ENCODE measurements at places on chromosomes 2 and 18. TPM values are rescaled to one million over a fixed set of nuclear protein-coding genes. Genes with fewer than 3 reads are reported as not detected.

The C1D gene
- total RNA-seq = 20.7 TPM

The NDC80 gene
- 29.7 TPM for total RNA-seq

The C2orf78 gene
- total RNA-seq = not detected

The FSIP2 gene
- total RNA-seq = 8.4 TPM

The MIB1 gene
- 66.4 TPM for total RNA-seq

The SMPD4 gene
- 87.1 TPM for total RNA-seq

The UGT1A3 gene
- total RNA-seq = not detected

The ACMSD gene
- not detected for total RNA-seq

The CCDC141 gene
- 118 TPM for total RNA-seq

The RTKN gene
- total RNA-seq = 87.5 TPM

The FIGN gene
- total RNA-seq = 18.6 TPM

The TWIST2 gene
- total RNA-seq = 1.9 TPM

The DYNAP gene
- total RNA-seq = not detected

The RBM44 gene
- 1.2 TPM for total RNA-seq

The ANKRD30BL gene
- not detected for total RNA-seq

The IGFBP2 gene
- 80.8 TPM for total RNA-seq

The KCNF1 gene
- 16.7 TPM for total RNA-seq

The PROM2 gene
- 2.3 TPM for total RNA-seq

The UGT1A10 gene
- total RNA-seq = 0.13 TPM

The MYO3B gene
- total RNA-seq = 5.2 TPM

The NDUFS1 gene
- 91.5 TPM for total RNA-seq

The AGXT gene
- total RNA-seq = not detected

The POTEC gene
- 2.5 TPM for total RNA-seq

The LIMS4 gene
- 0.48 TPM for total RNA-seq

The C18orf54 gene
- 31.9 TPM for total RNA-seq

The NT5C1B gene
- total RNA-seq = not detected

The NLRC4 gene
- not detected for total RNA-seq

The CCBE1 gene
- 0.70 TPM for total RNA-seq

The CACNB4 gene
- 0.59 TPM for total RNA-seq

The LNPK gene
- 20.2 TPM for total RNA-seq

The ZNG1B gene
- 55.7 TPM for total RNA-seq

The MALT1 gene
- total RNA-seq = 14.4 TPM

The IL36A gene
- not detected for total RNA-seq

The KCNS3 gene
- total RNA-seq = 15.2 TPM

The KCNJ13 gene
- total RNA-seq = 1.5 TPM

The MOGAT1 gene
- total RNA-seq = 0.38 TPM

The IL36B gene
- not detected for total RNA-seq

The NR4A2 gene
- total RNA-seq = 0.73 TPM

The IL36G gene
- total RNA-seq = not detected

The LBX2 gene
- total RNA-seq = 1.6 TPM

The ARHGAP15 gene
- not detected for total RNA-seq
